ENCODE measurements at places on chromosomes 5 and 9. TPM values are rescaled to one million over a fixed set of nuclear protein-coding genes. Genes with fewer than 3 reads are reported as not detected.

DNA sequence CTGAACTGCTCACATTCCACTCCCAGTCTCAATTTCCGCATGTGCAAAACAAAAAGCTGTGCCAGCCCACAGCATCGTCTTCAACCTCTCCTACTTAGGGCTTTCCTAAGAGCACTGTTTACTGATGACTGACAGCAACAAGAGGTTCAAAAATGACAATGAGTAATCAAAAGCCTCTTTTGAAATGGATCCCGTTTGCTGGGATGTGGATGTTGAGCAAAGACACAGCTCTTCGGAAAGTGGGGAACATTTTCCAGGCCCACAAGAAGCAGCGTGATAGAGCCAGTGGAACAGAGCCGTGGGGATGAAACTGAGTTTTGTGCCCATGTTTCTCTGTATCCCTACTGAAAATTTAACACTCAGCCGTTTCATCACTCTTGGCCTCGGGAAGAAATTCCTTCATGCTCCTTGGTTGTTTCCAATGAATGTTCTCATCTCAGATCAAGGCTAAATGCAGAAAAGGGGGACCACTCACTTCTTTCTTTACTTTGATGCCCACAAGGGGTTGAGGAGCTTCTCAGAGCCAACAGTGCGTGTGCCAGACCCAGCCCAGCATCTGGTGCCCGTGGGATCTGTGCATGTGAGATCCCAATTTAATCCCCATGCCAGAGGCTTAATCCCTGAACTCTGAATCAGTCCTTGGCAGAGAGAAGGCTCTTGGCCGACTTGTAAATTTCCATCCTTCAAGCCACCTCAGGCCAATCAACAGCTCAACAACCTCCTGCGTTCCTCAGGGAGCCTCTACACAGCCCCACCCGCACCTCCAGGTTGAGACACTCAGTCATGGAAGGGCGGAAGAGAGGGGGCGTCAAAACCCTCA, 230.2 kb upstream of the DAPK1 start:
- no peak overlapping the region for H3K4me3 ChIP-seq
- DNase-seq: no peak
- H3K4me1 ChIP-seq: peaks cover 3% of the 10 kb centered on the region

DNA sequence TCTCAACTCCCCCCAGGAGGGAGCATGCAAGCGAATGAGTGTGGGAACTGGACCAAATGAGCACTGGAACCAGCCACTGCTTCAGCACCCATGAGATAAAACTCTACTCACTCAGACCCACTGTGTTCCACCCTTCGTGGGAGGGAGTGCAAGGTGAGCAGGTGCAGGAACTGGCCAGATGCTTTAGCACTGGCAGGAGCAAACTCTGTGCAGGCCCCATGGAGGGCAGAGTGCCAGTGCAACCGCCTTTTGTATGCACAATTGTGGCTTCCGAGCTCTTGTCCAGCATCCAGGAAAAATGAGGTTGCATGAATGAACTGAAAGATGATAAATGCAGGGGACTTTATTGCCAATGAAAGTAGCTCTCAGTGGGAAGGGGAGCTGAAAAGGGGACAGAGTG, 67.4 kb upstream of the CCDC112 start:
- H3K27me3 ChIP-seq: no peaks in the 10 kb centered on the region
- DNase-seq: no peak
- no peaks in the 10 kb centered on the region for H3K4me1 ChIP-seq
- no peaks in the 10 kb centered on the region for H3K36me3 ChIP-seq
- no peak overlapping the region for H3K27ac ChIP-seq

DNA sequence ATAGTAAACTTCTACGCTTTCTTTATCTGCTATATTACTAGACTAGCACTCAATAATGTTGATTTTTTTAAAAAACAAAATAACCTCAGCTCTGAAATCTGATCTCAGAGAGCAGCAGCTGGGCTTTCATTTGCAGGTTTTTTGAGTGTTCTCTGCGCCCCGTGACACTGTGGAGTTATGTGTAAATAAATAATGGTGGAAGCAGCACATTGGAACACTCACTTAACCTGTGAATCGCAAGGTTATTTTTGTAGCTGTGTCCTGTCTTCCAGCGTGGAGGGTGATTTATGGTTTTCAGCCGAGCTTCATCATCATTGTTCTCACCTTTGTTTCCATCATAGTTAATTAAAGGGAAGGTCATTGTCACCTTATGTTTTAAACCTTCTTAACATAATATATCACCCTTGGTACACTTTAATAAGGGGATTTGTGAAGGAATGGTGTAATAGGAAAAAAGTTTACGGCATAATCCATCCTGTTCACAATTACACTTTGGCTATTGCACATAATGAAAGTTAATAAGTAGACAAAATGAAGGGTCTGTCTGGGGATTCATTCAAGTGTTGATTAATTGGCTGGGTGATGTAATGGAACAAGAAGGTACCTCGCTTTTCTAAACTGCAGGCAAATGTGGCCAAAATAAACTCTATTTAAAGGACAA, 493.3 kb upstream of the ADAMTS16 start:
- no peak overlapping the region for H3K27ac ChIP-seq
- H3K4me3 ChIP-seq: no peak overlapping the region
- no peak for DNase-seq
- no peaks in the 10 kb centered on the region for H3K36me3 ChIP-seq
- no peaks in the 10 kb centered on the region for H3K27me3 ChIP-seq

MARCHF3 gene
- 5.0 TPM for total RNA-seq

DNA sequence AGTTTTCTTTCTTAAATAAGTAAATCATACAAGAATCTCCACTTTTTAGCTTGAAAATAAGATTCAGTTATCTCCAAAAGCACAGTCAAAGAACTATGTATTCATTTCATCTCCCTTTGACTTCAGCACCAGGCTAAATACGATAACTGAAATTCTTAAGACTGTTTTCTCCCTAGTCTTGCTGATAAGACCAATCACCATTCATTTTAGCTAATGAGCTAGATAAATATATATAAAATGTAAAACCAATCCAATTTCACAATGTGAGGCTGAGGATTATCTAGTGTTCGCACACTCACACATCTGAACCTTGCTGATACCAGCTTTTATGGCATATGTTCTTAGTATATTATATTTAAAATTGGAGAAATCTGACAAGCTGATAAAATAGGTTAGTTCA, 17.3 kb upstream of the ZNF622 start:
- no peak overlapping the region for H3K27ac ChIP-seq
- H3K4me1 ChIP-seq: no peaks in the 10 kb centered on the region
- H3K27me3 ChIP-seq: no peaks in the 10 kb centered on the region
- H3K36me3 ChIP-seq: no peaks in the 10 kb centered on the region

PAX5 gene
- total RNA-seq: 0.38 TPM

DNA sequence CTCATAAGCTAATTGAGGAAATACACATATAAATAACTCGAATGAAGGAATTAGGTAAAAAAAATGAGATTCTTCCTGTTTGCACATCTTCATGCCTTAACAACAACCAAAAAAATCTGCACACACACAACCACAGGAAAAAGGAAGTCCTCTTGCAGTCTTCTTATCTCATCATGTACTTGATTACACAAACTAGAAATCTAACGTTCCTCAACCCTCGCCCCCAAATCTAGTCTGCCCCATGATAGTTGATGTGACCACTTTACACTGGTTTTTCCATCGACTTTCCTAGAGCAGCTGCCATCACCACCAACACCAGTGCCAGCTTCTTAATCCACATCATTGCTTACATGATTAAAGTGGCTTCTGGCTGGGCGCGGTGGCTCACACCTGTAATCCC, 31.2 kb upstream of the RNU6ATAC start:
- H3K36me3 ChIP-seq: no peaks in the 10 kb centered on the region
- peaks cover 3% of the 10 kb centered on the region for H3K4me1 ChIP-seq
- no peaks in the 10 kb centered on the region for H3K27me3 ChIP-seq
- DNase-seq: peak; percentile 23
- H3K4me3 ChIP-seq: no peak overlapping the region

- H3K4me3 ChIP-seq: no peak overlapping the region
- no peaks in the 10 kb centered on the region for H3K4me1 ChIP-seq
- DNase-seq: no peak
Observed at GRCh38 chr5:71932655-71933338, 174.5 kb upstream of the MAP1B start.

DNA sequence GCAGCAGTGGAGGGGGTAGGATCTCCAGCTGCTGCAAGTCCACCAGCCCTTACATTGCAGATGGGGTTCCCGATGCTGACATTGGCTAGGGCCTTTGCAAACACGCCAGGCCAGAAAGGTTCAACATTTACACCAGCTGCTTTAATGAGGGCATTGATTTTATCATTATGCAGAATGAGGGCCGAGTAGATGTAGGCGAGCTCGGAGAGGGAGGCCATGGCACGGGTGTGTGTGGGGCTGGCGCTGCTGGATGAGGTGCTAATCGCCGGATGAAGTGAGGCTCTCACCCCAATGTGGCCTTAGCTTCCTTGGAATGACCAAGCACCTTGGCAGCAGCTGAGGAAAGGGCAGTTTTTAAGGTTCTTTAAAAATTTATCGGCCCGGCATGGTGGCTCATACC, 27.4 kb downstream of the PHAX start:
- no peak overlapping the region for H3K4me3 ChIP-seq
- no peak overlapping the region for H3K27ac ChIP-seq
- no peaks in the 10 kb centered on the region for H3K27me3 ChIP-seq
- DNase-seq: no peak

PRDM9 gene
- total RNA-seq: not detected

ECSCR gene
- 8.7 TPM for total RNA-seq

DNA sequence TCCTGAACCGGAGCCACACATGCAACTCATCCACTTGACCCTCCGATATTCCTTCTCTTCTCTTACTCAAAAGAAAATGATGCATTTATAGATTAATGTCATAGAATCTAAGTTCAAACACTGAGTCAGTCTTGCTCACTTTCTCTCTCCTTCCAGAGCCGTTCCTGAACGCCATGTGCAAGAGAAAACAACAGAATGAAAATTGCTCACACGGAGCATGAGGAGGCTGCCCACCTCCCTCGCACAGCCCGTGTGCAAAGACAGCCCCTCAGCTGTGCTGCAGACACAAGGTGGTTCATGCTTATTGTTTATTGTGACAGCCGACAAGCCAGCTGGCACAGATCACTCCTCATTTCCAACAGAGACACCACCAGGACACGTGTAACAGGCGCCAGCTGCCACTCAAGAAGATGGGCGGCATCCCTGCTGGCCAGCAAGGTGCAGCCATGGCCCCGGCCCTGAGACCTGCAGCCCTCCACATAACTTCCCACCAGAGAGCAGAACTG, 290.8 kb downstream of the GLIS3 start:
- H3K4me3 ChIP-seq: no peak overlapping the region
- H3K27me3 ChIP-seq: no peaks in the 10 kb centered on the region
- H3K4me1 ChIP-seq: no peaks in the 10 kb centered on the region
- H3K36me3 ChIP-seq: no peaks in the 10 kb centered on the region

- peak; percentile 2 for DNase-seq
- no peaks in the 10 kb centered on the region for H3K36me3 ChIP-seq
- no peak overlapping the region for H3K27ac ChIP-seq
- no peaks in the 10 kb centered on the region for H3K4me1 ChIP-seq
- no peak overlapping the region for H3K4me3 ChIP-seq
Observed at GRCh38 chr9:103397868-103398600, 402.9 kb downstream of the CYLC2 start.

GRCh38 chr5:27241564-27242257, 203.3 kb upstream of the CDH9 start:
- no peaks in the 10 kb centered on the region for H3K4me1 ChIP-seq
- no peaks in the 10 kb centered on the region for H3K27me3 ChIP-seq
- H3K4me3 ChIP-seq: no peak overlapping the region
- no peak overlapping the region for H3K27ac ChIP-seq

DNA sequence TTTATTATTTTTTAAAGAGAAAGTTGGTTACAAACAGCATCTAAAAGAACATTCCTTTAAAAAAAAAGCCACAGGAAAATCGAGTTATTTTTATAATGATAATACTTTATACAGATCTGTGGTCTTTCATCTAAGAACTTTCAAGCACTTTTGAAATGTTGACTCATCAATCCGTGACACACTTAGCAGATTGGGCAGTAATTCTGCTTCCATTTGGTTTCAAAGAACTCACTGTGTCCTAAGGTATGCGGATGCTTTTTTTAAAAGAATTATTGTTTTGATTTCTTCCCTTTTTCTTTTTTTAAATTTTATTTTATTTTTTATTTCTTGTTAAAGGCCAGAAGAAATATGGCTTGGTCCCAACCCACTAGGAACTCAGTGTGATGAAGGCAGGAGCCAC, 147.8 kb downstream of the AOPEP start:
- no peak for DNase-seq
- H3K36me3 ChIP-seq: no peaks in the 10 kb centered on the region
- no peaks in the 10 kb centered on the region for H3K27me3 ChIP-seq
- peaks cover 10% of the 10 kb centered on the region for H3K4me1 ChIP-seq

DNA sequence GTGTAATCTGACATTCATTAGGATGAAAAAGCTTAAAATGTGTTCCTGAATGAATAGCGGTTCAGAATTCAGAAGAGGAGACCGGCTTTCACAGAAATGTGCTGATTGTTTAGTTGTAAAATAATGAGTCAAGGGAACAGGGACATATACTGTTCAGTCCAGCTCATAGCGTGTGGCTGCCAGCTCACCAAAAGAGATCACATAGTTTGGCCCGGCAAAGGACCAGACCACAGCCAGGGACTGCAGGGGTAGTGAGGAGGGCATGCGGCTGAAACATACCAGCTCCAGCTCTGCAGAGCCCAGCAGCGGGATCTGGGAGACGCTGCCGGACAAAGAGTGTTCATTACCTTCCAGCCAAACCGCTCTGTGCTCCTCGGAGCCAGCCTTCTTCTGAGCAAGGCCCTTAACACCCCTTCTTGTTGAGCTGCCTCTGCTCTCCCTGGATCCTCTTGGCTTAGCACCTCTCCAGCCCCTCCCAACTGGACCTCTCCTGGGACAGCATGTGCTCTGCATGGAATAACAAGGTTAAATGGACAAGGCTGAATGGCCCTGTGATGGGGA, 116.8 kb upstream of the CNTLN start:
- H3K36me3 ChIP-seq: no peaks in the 10 kb centered on the region
- no peaks in the 10 kb centered on the region for H3K4me1 ChIP-seq
- no peaks in the 10 kb centered on the region for H3K27me3 ChIP-seq
- no peak for DNase-seq
- H3K4me3 ChIP-seq: no peak overlapping the region

- peak; percentile 69 for DNase-seq
- H3K4me3 ChIP-seq: peak overlapping the region; percentile 100
- H3K27ac ChIP-seq: peak overlapping the region; percentile 99
- no peaks in the 10 kb centered on the region for H3K27me3 ChIP-seq
- H3K36me3 ChIP-seq: peaks cover 6% of the 10 kb centered on the region
Observed at GRCh38 chr5:57174128-57174889, 450 bp downstream of the GPBP1 start.

RALGPS1 gene
- total RNA-seq: 8.5 TPM

- no peak overlapping the region for H3K27ac ChIP-seq
- DNase-seq: no peak
Observed at GRCh38 chr5:26343801-26344325, 694.5 kb downstream of the CDH9 start.

ADGRV1 gene
- 2.2 TPM for total RNA-seq

GRCh38 chr5:179370490-179371120, 25.3 kb upstream of the ADAMTS2 start:
- H3K27ac ChIP-seq: no peak overlapping the region
- H3K4me1 ChIP-seq: no peaks in the 10 kb centered on the region
- H3K36me3 ChIP-seq: no peaks in the 10 kb centered on the region
- no peak for DNase-seq
- H3K4me3 ChIP-seq: no peak overlapping the region
- no peaks in the 10 kb centered on the region for H3K27me3 ChIP-seq

- no peak overlapping the region for H3K4me3 ChIP-seq
- no peak for DNase-seq
- H3K27me3 ChIP-seq: no peaks in the 10 kb centered on the region
- no peaks in the 10 kb centered on the region for H3K36me3 ChIP-seq
Observed at GRCh38 chr5:54547711-54548250, 30.2 kb downstream of the SNX18 start.

GRCh38 chr5:66222455-66222854, 78.4 kb downstream of the SREK1 start:
- no peaks in the 10 kb centered on the region for H3K36me3 ChIP-seq
- no peak overlapping the region for H3K4me3 ChIP-seq
- peaks cover 8% of the 10 kb centered on the region for H3K4me1 ChIP-seq
- H3K27me3 ChIP-seq: no peaks in the 10 kb centered on the region

SLC1A3 gene
- total RNA-seq: 2.6 TPM
